ENCODE measurements at places on chromosomes 4 and X. TPM values are rescaled to one million over a fixed set of nuclear protein-coding genes. Genes with fewer than 3 reads are reported as not detected.

F11 gene
- not detected for total RNA-seq

DNA sequence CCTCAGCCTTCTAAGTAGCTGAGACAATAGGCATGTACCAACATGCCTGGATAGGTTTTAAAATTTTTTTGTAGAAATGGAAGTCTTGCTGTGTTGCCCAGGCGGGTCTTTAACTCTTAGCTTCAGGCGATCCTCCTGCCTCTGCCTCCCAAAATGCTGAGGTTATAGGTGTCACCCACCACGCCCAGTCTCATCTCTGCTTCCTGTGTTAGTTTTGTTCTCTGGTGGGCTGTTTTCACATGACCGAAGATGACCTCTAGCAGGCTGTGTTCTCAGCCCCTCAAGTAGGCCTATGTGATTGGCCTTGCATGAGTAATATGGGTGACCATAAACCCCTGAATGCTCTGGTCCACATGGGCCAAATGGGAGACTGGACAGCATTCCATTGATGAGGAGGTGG lies 56.8 kb upstream of the MSANTD1 start:
- H3K4me1 ChIP-seq, result no peaks in the 10 kb centered on the region
- DNase-seq, result no peak
- no peaks in the 10 kb centered on the region for H3K27me3 ChIP-seq
- H3K27ac ChIP-seq, result no peak overlapping the region

HSFX1 gene
- total RNA-seq, result 1.2 TPM

- DNase-seq, result no peak
- no peak overlapping the region for H3K27ac ChIP-seq
- H3K36me3 ChIP-seq, result no peaks in the 10 kb centered on the region
- no peaks in the 10 kb centered on the region for H3K27me3 ChIP-seq
- H3K4me3 ChIP-seq, result no peak overlapping the region
Measured at GRCh38 chrX:102067966-102068723, 57.3 kb upstream of the TCEAL2 start.

SAGE1 gene
- not detected for total RNA-seq

GRCh38 chrX:68758671-68759070 lies 70.2 kb upstream of the EFNB1 start:
- DNase-seq, result no peak
- no peaks in the 10 kb centered on the region for H3K27me3 ChIP-seq
- H3K4me3 ChIP-seq, result no peak overlapping the region
- H3K4me1 ChIP-seq, result no peaks in the 10 kb centered on the region

DNA sequence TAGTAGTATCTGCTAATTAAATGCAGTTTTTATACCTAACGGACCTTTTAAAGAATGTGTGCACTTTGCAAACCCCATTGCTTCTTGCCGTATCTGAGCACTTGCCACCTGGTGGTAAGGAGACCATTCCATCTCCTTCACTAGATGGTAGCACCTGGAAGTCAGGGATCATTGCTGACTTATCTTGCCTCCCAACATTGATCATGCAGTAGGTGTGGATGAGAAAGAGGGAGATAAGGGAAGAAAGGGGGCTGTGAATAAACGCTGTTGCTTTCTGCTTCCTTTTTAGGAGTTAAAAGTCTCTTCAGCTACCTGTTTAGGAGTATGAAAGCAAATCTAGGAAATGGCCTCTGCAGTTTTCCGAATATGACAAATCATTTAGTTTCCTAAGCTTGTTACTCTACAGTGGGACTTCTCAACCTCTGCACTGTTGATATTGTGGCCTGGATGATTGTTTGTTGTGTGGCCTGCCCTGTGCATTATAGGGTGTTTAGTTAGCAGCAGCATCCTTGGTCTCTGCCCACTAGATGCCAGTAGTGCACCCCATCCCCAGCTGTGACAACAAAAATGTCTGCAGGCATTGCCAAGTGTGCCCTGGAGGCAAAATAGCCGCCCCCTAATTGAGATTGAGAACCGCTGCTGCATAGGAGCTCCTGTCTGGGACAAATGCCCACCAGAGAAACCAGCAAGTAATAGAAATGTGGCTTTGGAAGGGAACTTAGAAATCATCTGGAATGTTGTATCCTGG lies 38.8 kb downstream of the GAB1 start:
- no peak overlapping the region for H3K27ac ChIP-seq
- no peaks in the 10 kb centered on the region for H3K27me3 ChIP-seq
- no peaks in the 10 kb centered on the region for H3K36me3 ChIP-seq
- peaks cover 78% of the 10 kb centered on the region for H3K4me1 ChIP-seq
- DNase-seq, result no peak
- no peak overlapping the region for H3K4me3 ChIP-seq

PSAPL1 gene
- not detected for total RNA-seq

Data from vagina (tissue), 2 donors.